ENCODE measurements at places on chromosomes 5 and 9.

- no peak for DNase-seq
Measured at GRCh38 chr5:174097486-174098185, 52.1 kb downstream of the NSG2 start.

GRCh38 chr9:125425170-125425897 lies 163.7 kb downstream of the GAPVD1 start:
- DNase-seq, result no peak

DNA sequence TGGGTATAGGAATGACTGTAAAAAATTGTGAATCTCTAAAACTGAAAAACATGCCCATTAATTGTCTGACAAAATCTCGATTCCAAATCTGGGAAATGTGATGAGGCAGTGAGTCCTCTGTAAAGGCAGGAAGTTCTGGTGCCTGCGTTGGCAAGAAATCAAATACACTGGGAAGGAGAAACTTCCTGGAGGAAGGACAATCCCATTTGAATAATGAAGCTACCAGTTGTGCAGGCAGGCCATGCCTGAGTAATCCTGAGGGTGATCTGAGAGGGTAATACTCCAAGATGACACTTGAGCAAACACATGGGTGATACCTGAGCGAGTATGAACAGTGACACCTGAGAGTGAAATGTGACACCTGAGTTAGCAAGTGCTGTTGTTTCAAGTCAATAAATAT lies 49.7 kb downstream of the KIF24 start:
- DNase-seq, result no peak

DNA sequence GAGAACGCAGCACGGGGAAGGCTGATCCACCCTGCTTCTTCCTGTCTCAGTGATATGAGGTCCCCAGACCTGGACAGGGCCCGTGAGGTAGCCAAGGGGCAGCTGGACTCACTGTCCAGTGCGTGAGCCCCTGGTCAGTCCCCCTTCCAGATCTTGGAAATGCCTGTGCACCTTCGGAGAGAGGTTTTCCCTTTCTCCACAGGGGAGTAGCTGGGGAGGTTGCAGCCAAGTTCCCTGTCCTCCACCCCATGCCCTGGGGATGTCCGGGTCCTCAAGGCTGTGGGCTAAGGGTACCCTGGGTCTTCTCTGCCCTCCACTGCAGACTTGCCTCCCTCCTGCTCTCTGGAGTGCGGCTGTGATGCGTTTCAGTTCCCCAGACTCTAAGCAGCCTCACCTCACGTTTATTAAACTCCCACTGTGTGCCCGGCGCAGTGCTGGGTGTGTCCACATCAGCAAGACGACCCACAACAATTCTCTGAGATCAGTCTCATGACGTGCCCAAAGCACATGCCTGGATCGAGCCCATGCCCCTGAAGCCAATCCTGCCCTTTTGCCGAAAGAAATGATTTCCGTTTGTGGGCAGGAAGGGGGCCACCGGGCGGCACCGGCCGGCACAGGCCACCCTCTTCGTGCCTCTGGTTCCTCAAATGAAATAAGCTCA lies 101.3 kb upstream of the PHYKPL start:
- DNase-seq, result no peak

- no peak for DNase-seq
Measured at GRCh38 chr5:91361055-91361701, 21.9 kb downstream of the ARRDC3 start.

- peak; percentile 84 for DNase-seq
Measured at GRCh38 chr9:85332487-85332886, 409.3 kb downstream of the AGTPBP1 start.

- DNase-seq, result no peak
Measured at GRCh38 chr5:71503536-71503935, 48.1 kb downstream of the BDP1 start.

GRCh38 chr5:141403387-141403786 lies 809 bp downstream of the PCDHGA9 start:
- DNase-seq, result no peak

DNA sequence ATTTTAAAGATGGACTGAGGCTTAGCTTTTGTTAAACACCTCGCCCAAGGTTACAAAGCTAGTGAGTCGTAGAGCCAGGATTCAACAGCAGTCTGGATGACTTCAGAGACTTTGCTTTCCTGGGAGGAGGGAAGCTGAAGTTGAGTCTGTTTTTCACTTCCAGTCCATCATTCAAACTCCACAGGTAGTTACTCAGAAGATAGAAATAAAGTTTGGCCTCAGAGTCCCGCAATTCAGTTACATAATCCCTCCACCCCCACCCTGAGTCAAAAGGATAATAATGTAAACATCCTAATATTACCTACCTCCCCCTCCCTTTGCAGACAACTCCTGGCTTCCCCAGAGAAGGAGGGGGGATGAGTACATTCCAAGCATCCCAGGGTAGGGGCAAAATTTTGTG lies 8.1 kb downstream of the HBEGF start:
- DNase-seq, result no peak

DNA sequence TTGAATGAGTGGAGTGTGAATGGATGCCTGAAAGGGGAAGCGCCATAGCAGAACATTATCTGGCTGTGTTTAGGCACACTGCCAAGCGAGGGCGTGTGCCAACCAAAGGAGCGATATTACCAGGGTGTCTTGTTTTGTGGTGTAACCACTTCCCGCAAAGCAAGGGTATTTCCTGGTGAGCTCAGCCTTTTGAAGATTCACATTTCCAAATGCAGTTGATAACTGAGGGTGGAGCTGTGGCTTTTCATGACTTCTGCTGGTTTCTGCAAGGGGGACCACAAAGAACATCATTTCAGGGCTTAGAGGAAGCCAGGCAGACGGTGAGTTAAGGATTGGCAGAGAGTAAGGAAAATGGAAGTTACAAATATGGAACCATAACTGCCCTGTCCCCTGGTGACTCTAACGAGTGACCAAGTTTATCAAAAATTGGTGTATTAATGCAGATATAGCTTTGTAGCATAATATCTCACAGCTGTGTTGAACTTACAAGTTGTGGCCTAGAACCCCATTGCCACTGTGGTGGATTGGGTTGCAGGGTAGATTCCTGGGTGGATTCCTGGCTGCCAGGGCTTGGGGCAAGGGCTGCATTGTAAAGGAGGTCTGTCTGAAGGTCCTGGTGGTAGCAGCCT lies 71.4 kb downstream of the RALGPS1 start:
- no peak for DNase-seq

DNA sequence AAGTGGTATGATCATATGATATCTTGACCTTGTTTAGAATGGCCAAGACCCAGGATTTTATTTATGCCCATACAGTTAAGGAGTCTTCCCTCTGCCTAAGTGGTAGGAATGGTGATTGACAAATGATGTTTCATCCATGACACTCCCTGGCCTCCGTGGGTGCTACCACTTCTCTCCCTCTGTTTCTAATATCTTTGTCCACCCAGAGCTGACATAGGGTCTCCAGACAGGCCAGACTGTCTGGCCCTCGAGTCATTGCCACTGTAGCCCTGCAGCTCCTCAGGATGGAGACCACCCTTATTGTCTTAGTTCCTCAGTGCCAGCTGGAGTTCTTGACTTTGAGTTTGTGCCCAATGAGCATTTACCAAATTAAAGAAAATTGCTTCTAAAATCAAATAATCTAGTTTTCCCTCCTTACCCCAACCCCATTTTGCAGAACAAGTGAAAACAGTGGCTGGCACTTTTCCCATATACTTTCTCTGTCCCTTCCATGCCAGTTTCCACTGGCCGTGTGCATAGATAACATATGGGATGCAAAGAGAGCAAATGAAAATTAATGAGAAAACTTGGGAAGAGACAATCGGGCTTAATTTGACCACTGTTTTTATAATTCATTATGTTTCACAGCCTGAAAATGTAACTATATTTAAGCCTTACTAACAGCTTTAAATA lies 235.7 kb downstream of the NSG2 start:
- DNase-seq, result no peak

- peak; percentile 39 for DNase-seq
Measured at GRCh38 chr9:129873563-129874190, 38.4 kb downstream of the USP20 start.

DNA sequence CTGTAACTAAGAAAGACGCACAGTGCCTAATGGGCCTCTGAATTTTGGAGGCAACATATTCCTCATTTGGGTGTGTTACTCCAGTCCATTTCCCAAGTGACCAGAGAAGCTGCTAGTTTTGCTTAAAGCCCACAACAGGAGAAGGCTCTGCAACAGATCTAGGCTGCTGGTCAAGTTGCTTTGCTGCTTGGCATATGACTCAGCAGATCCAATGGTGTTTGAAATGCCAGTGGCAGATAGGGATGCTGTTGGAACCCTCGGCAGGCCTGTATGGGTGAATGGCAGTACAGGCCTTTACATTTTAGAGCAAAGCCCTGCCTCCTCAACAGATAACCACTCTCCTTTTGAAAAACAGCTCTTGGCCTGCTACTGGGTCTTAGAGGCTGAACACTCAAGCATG lies 36.2 kb upstream of the ROR2 start:
- no peak for DNase-seq

DNA sequence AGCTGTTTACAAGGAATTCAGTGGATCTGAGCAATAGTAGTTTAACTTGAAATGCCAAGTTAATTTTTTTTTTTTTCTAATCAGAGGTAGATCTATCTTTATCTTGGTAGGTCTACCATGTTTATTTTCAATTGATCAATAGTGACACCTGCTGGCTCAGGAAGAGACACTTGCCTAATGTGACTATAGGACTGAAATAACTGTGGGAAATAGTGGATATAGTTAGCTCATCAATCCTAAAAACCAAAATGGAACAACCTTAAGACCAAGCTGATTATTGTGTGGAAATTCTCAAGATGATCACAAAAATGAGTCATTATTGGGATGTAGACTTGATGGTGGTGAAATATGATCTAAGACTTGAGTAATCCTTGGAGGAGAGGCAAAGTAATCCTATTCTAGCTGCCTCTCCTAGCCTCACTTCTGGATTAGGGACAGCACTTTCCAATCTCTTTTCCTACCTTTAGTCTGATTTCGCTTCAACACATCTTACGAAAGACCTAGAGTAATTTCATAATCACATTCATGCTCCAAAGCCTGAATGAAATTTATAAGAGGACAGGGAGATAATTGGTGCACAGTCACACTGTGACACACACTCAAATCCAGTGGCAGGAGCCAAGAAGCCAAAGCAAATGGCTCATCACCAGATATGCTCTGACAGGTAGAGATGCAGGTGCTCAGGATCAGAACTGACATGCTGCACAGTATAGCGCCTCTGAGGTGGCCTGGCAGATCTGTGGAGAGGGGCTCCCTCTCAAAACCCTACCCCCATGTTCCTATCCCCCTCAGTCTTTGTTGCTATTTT lies 156.3 kb downstream of the HMHB1 start:
- DNase-seq, result peak; percentile 20

DNA sequence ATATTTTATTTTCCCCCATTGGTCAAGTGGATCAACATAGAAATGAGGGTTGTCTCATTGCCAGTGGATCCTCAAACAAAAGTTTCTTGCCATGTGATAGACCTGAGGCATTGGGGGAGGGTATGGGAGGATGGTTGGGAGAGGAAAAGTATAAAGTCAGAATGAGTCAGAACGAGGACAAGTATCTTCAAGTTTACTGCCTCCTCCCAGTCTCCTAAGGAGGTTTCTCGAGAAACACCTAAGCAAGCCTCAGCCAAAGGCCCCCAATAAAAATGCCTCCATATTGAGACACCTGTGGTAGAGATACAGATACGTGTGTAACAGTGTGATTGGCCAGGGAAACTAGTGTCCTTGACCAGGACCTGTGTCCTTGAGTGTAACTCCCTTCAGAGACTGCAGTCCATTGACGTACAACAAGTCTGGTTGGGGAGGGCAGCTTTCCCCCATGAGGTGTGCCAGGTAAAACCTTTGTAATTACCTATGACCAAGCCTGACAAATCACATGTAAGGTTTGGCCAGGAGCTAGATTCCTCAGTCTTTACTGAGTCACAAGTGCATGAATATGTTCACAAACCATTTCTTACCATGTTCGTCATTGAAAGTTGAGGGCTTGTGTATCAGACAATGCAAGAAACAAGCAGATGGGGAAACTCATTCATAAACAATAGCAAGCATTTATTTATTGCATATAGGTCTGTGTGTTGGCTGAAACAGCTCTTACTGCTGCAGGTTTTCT lies 198.6 kb upstream of the SH3GL2 start:
- DNase-seq, result no peak

- no peak for DNase-seq
Measured at GRCh38 chr5:178349625-178350353, 117.2 kb upstream of the PHYKPL start.

All from H7 (cell line).